ENCODE measurements at places on chromosomes 2 and 18.

DNA sequence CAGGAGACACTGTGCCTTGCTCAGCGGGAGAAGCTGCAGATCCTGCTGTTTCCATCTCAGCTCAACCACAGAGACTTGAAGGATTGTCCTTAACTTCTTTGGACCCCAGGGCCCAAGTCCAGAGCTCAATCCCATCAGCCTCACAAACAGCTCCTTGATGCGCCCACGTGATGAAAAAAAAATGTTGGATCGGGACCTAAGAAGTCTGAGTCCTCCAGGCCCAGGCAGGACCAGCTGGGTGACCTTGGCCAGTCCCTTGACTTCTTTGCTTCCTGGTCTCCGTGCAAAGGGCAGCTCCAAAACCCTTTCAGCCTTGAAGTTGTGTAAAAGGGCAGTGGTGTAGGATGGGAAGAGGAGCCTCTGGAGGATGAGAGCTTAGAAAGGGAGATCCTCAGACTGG is 175.5 kb downstream of the ZFP36L2 start:
- no peak for DNase-seq

DNA sequence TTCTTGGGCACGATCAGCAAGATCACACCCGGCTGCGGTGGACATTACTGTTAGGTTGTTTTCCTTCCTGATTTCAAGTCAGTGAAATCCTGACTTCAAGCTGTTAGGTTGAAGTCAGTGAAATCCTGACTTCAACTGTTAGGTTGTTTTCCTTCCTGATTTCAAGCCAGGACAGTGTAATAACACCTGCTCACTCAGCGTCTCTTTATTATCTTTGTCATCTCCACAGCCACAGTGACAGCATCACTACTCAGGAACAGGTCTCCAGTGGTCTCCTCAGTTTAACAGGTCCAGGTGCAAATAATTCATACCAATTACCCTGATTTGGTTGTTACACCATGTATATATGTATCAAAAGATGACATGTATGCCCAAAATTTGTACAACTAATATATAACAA is 208.1 kb upstream of the REG3G start:
- no peak for DNase-seq

DNA sequence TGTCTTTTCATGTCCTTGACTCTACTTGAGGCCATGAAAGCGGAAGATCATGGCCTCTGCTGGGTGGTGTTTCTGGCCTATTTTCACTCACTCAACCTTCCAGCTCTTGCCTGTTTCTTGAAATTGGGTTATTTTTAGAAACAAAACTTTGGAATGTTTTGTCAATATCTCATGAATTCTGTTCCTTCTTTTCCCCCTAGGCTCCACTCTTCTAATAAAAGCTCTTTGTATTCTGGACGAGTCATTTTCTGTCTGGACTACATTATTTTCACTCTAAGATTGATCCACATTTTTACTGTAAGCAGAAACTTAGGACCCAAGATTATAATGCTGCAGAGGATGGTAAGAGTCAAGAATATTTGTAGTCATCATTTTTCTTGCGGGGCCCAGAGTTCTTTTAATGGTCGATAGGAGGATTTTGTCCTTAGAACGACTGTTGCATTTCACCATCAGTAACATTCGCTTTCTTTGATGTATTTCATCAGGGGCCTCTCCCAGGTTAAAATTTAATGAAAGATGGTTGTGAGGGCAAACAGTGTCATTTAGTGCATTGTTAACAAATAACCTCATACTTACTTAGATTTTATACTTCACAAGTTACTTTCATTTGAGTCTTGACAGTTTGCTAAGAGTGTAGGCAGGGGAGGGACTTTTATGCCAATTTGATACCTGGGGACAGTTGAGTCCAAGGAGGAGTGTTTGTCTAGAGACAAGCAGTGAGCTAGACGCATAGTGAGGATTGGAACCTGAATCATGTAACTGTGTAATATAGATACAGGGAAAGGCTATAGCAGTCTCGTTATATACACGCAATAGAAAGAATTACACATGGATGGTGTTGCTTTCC is 64.6 kb downstream of the TRPM8 start:
- DNase-seq = no peak

- no peak for DNase-seq
Observed at GRCh38 chr2:225891771-225892170, 492.3 kb downstream of the NYAP2 start.

GRCh38 chr2:212854771-212855170 is 296.6 kb downstream of the IKZF2 start:
- DNase-seq = no peak

GRCh38 chr2:171882089-171882769 is 11.8 kb downstream of the SLC25A12 start:
- no peak for DNase-seq

- no peak for DNase-seq
Observed at GRCh38 chr2:69624611-69625010, 18.9 kb downstream of the AAK1 start.

DNA sequence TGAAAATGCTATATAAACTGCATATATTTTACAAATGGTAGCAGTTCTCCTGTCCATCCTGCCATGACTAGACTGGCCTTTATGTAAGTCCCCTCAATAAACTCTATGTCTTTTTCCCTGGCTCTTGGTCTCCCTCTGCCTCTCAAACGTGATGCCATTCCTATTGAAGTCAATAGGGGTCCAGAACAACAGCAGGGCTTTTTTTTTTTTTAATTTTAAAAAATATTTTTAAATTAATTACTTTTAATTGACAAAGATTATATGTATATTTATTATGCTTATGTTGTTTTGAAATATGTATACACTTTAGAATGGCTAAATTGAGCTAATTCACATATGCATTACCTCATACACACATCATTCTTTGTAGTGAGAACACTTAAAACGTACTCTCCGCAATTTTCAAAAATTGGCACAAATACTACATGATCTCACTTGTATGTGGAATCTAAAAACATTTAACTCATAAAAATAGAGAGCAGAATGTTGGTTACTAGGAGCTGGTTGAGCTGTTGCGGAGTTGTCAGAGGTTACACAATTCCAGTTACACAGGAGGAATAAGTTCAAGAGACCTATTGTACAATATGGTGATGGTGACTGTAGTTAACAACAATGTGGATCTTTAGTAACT is 123.1 kb downstream of the LRRTM4 start:
- DNase-seq = no peak

GRCh38 chr18:31576670-31577069 is 15.0 kb upstream of the TTR start:
- no peak for DNase-seq

DNA sequence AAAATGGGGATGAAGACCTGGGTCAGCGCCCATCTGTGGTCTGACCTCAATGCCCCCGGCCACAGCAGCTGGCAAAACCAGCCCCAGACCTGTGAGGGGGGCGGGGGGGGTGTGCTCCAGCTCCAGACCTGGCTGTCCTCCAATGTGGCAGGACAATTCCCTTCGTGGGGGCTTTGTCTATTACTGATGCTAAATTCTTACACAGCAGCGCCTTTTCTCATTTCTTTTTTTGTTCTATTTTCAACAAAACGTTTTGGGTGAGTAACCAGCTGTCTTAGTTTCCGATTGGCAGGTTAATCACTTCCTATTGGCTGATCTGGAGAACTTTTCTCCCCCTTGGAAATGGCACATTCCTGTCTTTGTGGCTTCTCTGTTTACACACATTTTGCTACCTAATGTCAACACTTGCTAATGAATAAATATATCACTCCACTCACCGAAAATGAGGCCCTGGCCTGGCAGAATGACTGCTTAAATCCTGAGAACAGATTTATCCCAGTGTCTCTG is 4.4 kb downstream of the SMAD7 start:
- no peak for DNase-seq

- DNase-seq = no peak
Observed at GRCh38 chr18:11572201-11572600, 37.2 kb upstream of the SLC35G4 start.

DNA sequence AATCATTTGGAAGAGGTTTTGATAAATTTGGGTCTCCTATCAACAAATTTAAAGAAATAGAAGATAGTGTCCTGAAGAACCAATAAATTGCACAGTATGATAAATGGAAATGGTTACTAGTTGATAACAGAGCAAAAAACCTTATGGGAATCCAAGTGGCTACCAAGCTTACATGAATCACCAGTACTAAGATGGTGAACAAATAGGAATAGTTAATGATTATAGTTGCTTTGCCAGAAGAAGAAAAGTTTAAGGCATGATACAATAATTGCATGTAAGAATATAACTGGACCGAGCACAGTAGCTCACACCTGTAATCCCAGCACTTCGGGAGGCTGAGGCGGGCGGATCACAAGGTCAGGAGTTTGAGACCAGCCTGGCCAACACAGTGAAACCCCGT is 19.6 kb upstream of the INO80D start:
- no peak for DNase-seq

DNA sequence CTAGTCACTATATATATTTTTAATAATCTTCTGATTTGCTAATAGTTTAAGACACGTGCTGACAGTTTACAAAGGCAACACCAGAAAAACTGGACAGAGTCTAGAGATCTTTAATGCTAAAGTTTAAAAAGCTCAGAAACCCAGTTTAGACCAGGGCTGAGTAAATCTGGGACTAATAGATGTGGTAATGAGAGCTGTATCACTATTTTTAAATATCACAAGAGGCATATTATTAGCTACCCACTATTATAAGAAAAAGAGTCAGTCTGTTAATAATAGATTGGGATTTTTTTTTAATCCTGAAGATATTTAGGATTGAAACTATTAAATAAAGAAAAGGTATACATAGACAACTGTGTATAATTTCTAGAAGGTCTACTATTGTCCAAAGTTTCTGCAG is 299.9 kb downstream of the ZEB2 start:
- DNase-seq = no peak

DNA sequence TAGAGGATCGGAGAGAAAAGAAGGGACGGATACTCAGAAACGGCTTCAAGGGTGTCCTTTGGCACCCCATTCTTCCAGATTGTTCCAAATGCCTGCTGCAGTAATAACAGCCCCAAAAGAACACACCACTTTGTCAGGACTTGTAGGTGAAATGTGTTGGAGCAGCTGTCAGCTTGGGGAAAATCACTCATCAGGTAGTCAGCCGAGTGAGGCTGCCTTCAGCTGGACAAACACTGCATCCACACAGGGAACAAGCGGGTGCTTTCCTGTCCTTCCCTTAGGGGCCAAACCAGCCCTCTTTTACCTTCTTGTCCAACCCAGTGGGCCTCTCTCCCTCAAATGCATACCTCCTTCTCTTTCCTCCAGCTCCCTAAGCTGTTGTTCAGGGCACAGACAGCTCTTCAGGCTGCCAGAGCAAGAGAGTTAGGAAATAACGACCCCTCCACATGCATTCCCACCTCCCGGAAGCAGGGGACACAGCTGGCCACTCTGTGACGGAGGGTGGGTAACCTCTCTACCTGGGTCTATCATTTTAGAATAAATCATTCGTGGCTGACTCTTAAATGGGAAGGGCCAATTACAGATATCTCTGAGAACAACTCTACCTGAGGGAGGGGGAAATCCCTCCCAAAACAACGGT is 48.1 kb downstream of the BCL11A start:
- no peak for DNase-seq

DNA sequence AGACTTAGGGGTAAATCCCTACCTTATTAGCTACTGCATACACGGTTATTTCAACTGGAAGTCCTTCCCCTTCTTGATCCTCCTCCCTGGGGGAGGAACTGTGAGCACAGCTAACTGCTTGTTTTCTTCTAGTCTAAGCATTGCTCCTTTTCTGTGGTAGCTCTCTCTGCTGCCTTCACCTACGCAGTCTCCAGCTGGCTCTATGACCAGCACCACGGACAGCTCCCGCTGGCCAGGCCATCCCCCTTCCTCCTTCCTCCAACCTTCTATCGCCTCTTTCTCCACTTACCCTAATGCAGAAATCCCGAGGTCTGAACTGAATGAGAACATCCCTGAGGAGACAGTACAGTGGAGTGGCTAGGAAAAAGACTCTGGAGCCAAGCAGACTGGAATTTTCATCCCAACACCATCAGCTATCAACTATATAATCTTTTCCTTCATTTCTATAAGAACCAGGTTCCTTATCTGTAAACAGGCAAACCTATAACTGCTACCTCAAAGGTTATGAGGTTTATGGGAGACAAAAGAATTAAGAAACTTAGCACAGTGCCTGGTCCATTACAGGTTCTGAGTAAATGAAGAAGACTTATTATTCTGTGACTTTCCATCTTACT is 4.7 kb upstream of the CFAP65 start:
- DNase-seq = no peak

DNA sequence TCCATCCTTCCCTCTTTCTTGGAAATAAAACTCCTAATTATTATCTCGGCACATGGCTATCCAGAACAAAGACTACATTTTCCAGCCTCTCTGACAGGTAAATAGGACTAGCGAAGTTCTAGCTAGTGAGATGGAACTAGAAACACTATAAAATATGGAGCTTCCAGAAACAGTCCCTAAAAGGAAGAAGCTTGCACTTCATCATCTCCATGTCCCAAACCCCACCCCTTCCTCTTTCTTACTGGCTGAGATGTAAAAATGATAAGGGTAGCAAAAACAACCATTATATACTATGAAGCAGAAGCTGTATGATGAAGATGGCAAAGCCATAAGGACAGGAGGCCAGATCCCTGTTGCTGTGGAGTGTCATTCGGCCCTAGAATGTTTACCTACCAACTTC is 11.7 kb upstream of the ACTR2 start:
- no peak for DNase-seq

DNA sequence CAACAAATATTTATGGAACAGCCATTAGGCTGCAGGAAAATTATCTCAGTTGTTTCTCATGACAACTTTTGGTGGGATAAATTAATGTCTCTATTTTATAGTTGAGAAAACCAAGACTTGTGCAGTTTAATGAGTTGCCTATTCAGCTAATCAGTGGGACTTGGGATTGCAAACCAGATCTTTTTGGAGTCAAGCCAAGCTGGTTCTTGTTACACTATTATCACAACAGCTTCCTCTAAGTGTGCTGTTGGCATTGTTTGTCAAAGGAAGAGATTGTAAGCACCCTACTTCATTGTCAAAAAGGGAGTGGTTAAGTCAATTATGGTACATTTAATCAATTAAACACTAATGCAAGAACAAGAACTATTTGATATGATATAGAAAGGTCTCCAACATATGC is 119.2 kb downstream of the PAX3 start:
- DNase-seq = no peak

DNA sequence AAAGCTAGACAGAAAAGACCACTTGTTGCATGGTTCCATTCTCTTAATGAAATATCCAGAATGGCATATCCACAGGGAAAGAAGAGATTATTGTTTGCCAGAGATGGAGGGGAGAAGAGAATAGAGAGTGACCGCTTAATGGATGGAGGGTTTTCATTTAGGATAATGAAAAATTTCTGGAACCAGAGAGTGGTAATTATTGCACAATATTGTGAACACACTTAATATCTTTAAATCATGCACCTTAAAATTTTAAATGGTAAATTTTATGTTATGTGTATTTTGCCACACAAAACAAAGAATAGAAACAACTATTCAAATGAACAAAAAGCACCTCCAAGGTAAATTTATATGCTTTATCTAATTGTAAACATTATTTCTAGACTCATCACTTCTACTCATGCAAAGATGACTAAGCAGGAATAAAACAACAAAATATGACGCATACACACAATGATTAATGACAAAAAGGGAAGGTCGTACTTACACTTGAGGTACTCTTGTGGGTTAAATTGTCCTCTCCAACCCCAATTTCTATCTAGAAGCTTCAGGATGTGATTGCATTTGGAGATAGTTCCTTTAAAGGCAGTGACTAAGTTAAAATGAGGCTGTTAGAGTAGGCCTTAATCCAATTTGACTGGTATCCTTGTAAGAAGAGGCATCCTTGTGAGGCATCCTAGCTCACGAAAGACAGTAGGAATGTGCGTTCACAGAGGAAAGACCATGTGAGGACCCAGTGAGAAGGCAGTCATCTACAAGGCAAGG is 18.7 kb upstream of the DHRS9 start:
- DNase-seq = no peak

GRCh38 chr2:111118981-111119821 is 1.5 kb upstream of the BCL2L11 start:
- DNase-seq = peak; percentile 58

Data from activated T-cell treated with anti-CD3 and anti-CD28 coated beads, Interleukin-2, amount 50 U/mL, for 1 hour (primary cell).